Sciatic nerve (tissue), 2 donors: ENCODE measurements at places on chromosomes 2 and 18. TPM values are rescaled to one million over a fixed set of nuclear protein-coding genes. Genes with fewer than 3 reads are reported as not detected.

DNA sequence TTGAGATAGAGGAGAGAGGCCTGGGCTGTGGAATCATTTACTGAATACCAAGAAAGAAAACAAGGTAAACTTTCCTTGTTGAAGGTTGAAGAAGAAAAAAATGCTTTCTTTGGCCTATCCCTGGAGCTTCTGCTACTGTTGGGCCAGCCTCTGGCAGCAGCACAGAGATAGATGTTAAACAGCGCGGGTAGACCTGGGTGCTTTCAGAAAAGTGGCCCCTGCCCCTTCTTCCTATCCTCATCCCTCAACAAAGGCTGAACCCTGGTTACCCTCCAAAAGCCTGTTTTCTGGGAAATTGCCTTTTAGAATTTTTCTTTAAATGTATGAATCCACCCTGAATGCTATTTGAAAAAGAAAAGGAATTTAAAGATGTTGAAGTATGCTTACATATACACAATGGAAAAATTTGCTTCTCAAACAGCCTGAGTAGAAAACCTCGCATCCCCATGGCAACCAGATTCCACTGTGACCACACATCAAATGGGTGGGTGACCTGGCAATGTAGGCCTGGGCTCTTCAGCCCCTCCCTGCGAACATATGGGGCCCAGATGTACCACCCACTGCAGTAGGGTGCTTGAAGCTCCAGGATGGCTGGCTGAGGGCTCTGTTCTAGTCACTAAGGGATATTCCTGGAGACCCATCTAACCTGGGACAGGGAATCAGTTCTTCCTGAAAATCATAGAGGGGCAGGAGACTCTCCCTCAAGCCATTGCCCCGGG lies 23.4 kb upstream of the CHRNA1 start:
- no peak for DNase-seq

LYG2 gene
- not detected for total RNA-seq

DNA sequence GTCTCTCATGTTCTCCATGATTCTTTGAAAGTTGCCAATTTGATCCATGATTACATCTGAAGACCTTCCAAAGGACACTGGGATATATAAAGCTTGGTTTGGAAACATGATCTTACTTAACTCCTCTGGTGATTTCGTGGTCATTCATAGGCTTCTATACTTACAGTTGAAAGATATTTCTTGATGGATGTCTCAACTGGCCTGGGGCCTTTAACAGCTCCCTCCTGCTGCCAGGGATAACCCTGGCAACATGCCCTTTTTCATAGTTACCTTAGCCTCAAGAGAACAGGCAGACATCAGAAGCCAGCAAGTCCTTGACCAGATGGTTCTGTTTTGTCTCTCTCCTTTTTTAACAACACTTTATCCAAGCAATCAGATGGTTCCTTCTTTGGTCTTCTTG lies 23.5 kb upstream of the MFF start:
- no peak for DNase-seq

DNA sequence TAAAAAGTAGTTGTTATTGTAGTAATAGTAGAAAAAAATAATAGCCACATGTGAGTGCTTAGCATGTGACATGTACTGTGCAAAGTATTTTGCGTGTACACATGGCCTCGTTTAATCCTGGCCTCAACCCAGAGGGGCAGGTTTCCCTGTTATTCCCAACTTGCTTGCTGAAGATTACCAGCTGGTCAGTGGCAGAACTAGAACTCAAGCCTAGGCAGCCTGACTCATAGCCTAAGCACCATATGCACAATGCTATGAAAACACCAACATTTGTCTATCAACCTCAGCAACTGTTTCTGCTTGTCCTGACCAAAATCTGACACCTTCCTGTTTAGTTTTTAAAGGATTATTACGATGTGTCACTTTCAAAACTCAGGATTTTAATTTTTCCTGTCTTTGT lies 234.9 kb upstream of the SMAD7 start:
- no peak for DNase-seq

GRCh38 chr2:41387519-41387918 lies 660.3 kb upstream of the PKDCC start:
- no peak for DNase-seq

UGT1A10 gene
- not detected for total RNA-seq

GKN2 gene
- not detected for total RNA-seq

DNA sequence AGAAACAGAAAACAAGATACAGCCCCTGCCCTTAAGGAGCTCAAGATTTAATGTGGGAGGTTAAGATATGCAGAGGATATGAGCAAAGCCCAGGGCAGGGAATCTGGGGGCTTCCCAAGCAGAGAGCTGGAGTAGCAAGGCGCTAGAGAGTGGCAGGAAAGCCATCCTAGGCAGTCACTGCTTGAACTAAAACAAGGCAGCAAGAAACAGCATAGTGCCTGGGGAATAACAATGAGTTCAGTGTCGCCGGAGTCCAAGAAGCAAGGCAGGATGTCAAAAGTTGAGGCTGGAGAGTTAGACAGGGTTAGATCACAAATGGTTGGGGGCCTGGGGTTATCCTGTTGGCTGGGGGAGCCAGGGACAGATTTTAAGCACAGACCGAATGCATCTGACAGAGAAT lies 24.6 kb downstream of the CDH2 start:
- no peak for DNase-seq

DNA sequence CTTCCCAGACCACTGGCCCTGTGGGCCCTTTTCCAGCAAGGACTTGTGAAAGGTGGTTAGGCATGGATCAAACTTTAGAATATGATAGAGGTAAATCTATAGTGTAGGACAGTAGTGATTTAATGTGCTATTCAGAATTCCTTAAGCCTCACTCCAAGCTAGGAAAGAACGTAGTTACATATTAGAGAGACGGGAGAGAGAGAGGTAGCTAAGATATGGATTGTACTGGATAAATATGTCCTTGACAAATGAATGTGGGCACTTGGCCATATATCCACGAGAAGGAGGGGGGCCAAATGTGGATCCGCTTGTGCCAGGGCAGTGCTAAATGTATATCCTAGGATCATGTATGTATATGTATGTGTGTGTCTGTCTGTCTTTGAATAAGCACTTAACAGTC lies 6.5 kb downstream of the KCNJ3 start:
- DNase-seq = no peak

DNA sequence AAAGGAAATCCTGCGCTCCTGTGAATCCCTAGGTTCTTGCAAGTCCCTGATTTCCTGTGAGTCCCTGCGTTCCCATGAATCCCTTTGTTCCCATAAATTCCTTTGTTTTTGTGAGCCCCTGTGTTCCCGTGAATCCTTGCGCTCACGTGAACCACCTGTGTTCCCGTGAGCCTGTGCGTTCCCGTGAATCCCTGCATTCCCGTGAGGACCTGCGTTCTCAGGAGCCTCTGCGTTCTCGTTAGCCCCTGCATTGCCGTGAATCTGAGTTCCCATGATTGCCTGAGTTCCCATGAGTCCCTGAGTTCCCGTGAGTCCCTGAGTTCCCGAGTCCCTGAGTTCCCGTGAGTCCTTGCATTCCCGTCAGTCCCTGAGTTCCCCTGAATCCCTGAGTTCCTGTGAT lies 71.5 kb downstream of the SNTG2 start:
- no peak for DNase-seq

KCNIP3 gene
- 13.9 TPM for total RNA-seq

IHH gene
- 0.22 TPM for total RNA-seq

DNA sequence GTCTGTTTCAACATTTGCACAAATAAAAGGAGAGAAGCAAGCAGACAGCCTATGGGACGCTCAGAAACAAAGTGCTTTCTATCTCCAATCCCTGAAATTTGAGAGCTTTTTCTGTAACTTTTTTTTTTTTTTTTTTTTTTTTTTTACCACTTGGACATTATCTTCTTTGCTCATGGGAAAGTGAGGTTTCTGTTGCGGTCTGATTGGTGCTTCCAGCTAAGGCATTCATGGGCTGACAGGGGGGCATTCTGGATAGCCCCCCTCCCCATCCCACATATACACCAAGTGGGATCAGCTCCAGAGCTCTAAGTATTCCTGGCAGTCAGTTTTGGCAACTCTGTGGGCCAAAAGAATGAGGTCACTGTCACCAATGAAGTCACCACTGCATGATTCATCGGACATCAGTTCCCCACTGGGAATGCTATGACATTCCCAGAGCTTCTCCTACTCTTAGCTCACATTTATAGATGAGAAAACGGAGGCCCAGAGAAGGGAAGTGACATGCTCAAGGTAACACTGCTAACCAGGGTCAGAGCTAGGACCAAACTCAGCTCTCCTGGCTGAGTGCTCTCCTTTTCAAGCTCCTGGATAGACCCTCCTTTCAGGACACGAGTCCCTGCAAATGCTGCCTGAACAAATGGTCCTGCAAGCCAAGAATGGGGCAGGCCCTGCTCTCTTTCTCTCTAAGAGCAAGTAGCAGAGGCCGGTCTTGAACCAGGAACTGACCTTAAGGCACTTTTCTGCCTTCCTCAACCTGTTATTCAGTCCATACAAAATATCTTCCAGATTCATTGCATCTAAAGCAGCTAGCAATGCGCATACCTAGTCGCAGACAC lies 61.3 kb downstream of the TMEM247 start:
- DNase-seq = no peak

DNA sequence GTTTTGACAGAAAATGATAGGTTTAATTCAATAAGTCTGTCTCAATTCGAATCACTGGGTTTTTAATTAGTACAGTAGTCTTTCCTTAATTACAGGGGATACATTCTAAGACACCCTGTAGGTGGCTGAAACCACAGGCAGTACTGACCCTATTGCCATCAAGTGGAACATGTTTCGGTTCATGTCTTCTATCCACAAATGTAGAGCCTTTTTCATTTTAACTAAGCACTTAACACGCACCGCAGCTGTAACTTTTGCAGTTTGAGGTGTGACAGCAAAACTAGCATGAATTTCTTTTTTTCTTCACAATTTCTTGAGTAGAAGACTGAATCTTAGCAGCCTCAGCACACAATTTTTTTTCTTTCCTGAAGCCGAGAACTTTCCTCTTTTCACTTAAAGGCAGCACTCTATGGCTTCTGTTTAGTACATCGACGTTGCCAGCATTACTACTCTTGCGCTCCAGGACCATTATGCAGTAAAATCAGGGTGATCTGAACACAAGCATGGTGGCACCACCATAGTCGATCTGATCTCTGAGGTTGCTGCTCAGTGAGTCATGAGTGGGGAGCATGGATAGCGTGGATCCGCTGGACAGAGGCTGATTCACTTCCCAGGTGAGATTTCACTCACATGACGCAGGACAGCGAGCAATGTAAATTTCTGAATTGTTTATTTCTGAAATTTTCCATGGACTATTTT lies 805.1 kb downstream of the RNF144A start:
- DNase-seq = no peak

TXNDC9 gene
- 22.2 TPM for total RNA-seq

DNA sequence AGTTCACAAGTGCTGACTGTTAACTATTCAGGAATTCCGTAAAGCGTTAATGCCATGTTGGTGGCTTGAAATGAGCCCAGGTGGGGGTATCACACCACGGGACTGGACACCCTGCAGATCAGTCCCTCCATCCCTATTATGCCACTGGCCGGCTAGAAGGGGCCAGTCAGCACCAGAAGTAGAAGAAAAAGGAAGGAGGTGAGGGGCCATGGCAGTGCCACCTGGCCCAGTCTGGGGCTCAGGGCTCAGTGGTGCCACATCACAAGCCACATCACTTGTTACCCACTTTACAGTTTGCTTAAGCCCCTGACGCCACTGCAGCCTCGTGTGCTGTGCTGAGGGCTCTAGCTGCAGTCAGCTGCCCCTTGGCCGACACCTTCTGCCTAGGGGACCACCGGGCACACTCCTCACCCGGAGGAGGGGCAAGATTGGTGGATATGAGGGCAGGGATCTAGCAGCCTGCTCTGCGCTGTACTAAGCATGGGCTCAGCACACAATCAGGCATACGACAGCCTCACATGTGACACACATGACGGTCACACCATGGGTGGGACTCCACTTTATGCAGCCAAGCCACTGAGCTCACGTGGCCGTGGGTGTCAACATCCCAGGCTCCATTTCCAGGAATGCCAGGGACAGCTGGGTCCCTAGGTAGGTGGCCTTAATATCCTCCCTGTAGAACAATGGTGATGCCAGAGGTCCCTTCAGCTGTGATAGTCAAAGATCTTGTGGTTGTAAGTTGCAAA lies 3.6 kb downstream of the LIMS2 start:
- DNase-seq = no peak

ERBB4 gene
- total RNA-seq = 19.7 TPM

DNA sequence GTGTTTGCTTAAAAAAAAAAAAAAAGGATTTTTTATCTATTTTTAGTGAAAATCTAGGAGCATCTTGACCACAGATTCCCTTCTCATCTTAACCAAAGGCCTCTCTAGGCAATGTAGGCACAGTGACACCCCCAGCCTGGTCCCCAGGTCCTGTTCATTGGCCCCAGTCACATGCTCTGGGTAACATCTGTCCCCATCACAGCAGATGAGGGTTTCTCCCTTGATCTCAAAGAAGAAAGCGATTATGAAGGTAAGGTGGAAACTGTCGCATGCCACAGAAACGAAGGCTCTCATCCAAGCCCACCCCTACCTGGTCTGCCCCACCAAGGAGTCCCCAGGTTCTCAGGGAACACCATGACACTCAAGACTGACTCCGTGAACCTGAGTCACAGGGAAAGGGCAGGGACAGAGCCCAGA lies 4.7 kb downstream of the HS6ST1 start:
- DNase-seq = no peak
